ENCODE measurements at places on chromosomes 7 and 10. TPM values are rescaled to one million over a fixed set of nuclear protein-coding genes. Genes with fewer than 3 reads are reported as not detected.

EPHA1 gene
- 109 TPM for total RNA-seq

HHEX gene
- total RNA-seq, result 1.8 TPM

CYP2C19 gene
- not detected for total RNA-seq

AKR1D1 gene
- 0.31 TPM for total RNA-seq

ZNF12 gene
- total RNA-seq, result 19.4 TPM

PRLHR gene
- total RNA-seq, result not detected

LIPF gene
- not detected for total RNA-seq

GRCh38 chr7:101108961-101109360 lies 17.9 kb upstream of the SERPINE1 start:
- H3K27me3 ChIP-seq, result no peaks in the 10 kb centered on the region
- no peak for DNase-seq
- no peak overlapping the region for H3K4me3 ChIP-seq
- no peak overlapping the region for H3K27ac ChIP-seq

DNA sequence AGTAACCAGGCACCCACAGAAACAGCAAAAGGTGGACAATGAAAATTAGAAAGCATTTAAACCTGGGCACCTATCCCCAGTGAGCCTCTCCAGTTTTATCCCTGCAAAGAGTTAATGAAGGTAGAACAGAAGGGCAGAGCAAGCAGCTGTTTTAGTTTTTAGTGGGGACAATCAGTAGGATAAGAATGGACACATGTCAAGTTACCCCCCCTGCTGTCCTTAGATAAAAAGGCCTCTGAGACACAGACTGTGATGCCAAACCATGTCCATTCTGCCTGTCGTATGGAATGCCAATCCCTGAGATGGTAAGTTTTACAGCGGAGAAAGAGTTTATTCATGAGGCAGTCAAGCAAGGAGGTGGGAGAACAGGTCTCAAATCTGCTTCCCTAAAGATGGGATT lies 162.6 kb upstream of the AGR3 start:
- H3K36me3 ChIP-seq, result no peaks in the 10 kb centered on the region
- H3K27ac ChIP-seq, result no peak overlapping the region
- no peaks in the 10 kb centered on the region for H3K27me3 ChIP-seq
- no peak for DNase-seq

DNA sequence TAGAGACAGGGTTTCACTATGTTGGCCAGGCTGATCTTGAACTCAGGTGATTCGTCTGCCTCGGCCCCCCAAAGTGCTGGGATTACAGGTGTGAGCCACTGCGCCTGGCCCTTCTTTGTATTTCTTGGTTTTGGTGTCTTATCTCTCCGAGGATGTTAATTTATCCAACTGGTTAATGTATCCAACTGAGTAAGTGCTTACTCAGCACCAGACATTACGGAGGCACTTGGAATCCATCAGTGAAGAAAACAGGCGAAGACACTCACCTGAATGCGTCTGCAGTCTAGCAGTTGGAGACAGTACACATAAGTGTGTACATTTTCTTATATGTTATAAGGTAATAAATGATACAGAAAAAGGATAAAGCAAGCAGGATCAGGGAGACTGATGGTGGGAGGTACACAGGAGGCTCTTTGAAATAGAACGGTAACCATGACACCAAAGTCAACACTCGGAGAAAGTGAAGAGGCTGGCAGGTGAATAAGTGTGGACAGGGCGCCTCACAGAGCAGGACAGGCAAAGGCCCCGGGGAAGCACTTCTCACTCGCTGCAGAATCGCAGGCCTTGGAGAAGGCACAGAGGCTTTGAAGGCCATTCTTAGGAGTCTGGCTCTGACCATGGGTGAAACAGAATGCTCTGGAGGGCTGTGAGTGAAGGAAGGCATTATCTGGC lies 73.1 kb downstream of the LANCL2 start:
- no peaks in the 10 kb centered on the region for H3K27me3 ChIP-seq
- no peaks in the 10 kb centered on the region for H3K36me3 ChIP-seq
- H3K27ac ChIP-seq, result no peak overlapping the region
- H3K4me1 ChIP-seq, result no peaks in the 10 kb centered on the region
- no peak for DNase-seq
- no peak overlapping the region for H3K4me3 ChIP-seq

- no peak overlapping the region for H3K27ac ChIP-seq
- no peaks in the 10 kb centered on the region for H3K36me3 ChIP-seq
- H3K27me3 ChIP-seq, result no peaks in the 10 kb centered on the region
- H3K4me3 ChIP-seq, result no peak overlapping the region
- DNase-seq, result no peak
Measured at GRCh38 chr10:75546004-75546403, 114.6 kb downstream of the LRMDA start.

GRCh38 chr10:114498413-114499111 lies 94.3 kb upstream of the AFAP1L2 start:
- no peak for DNase-seq
- H3K4me1 ChIP-seq, result no peaks in the 10 kb centered on the region
- no peaks in the 10 kb centered on the region for H3K27me3 ChIP-seq
- no peak overlapping the region for H3K27ac ChIP-seq

GRCh38 chr7:133886797-133887196 lies 240.3 kb upstream of the LRGUK start:
- no peaks in the 10 kb centered on the region for H3K4me1 ChIP-seq
- peaks cover 3% of the 10 kb centered on the region for H3K36me3 ChIP-seq
- DNase-seq, result no peak
- no peak overlapping the region for H3K4me3 ChIP-seq
- H3K27me3 ChIP-seq, result no peaks in the 10 kb centered on the region
- no peak overlapping the region for H3K27ac ChIP-seq

DNA sequence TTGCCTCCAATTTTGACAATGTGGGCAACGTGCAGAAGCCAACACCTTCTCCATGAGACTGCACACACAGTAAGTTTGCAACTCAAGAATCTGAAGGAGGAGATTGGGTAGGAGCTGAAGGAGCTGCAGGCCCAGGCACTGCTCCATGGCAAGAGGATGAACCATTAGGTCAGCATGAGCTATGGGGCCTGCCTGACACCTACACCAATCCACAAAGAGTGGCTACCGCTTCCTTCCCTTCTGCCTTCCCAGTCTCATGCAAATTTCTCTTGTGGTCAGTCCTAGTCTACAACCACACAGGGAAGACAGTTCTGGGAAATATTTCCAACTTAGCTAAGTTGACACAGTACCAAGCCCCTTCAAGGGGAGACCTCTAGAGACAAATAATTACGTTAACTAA lies 142.0 kb upstream of the ADO start:
- no peaks in the 10 kb centered on the region for H3K4me1 ChIP-seq
- H3K4me3 ChIP-seq, result no peak overlapping the region
- H3K27ac ChIP-seq, result no peak overlapping the region
- no peak for DNase-seq
- peaks cover 5% of the 10 kb centered on the region for H3K36me3 ChIP-seq

DNA sequence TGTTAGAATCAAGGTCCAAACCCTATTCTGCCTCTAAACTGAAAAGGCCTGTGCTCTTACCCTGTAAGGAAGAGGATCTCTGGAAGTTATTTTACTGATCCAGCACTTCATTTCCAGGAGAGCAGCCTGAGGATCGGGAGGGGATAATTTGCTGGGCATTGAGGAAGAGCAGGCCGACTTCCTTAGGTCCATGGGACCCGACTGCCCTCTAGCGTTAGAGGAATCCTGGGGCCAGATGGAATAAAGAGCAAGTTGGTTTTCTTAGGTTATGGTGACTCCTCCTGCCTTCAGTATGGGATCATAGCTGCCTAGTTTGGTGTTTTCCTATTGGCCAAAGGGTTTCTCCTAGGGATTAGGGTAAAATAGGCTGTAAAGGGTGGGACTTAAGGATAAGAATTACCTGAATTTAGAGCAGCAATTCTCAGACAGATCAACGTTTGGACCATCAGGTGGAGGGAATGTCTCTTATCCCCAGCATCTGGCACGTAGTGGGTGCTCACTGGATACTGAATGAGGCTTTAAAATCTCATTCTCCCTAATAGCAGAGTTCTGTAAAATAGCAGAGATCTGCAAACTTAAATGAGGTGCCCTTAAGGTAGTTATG lies 40.0 kb upstream of the SORBS1 start:
- no peaks in the 10 kb centered on the region for H3K27me3 ChIP-seq
- no peak overlapping the region for H3K27ac ChIP-seq
- H3K4me3 ChIP-seq, result no peak overlapping the region
- H3K36me3 ChIP-seq, result peaks cover 2% of the 10 kb centered on the region
- peak; percentile 92 for DNase-seq

DNA sequence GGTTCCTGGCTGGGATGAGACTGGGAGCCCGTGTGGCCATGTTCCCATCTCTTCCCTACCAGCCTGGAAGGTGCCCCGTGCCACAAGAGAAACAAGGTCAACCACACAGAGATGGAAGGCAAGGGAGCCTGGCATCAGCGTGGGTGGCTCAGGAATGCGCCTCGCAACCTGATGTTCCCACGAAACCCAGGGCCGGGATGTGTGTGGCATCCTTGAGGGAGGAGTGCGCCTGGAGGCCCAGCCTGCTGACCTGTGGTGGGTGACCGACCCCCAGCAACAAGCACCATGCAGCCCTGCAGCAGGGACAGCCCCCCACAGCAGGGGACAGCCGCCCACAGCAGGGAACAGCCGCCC lies 267.2 kb downstream of the ELFN1 start:
- no peak overlapping the region for H3K27ac ChIP-seq
- H3K36me3 ChIP-seq, result peaks cover 12% of the 10 kb centered on the region
- no peaks in the 10 kb centered on the region for H3K27me3 ChIP-seq
- no peak for DNase-seq
- H3K4me3 ChIP-seq, result no peak overlapping the region
- H3K4me1 ChIP-seq, result no peaks in the 10 kb centered on the region

DNA sequence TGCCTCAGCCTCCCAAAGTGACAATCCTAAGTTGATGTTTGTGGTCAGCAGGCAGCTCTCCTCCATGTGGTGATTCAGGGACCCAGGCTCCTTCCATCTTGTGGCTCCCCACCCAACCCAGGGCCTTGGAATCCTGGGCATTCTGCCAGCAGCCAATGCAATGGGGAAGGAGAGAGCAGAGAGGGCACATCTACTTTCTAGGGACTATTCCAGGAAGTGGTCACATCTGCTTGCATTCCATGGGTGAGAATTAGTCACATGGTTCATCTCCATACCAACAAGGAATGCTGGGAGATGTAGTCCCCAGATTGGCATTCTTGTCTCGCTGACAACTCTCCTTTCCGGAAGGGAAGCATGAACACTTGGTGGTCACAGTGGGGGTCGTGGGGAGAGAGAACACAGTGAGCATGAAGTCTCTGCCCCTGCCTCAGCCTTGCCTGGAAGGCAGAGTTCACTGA lies 9.9 kb upstream of the SRRM3 start:
- DNase-seq, result peak; percentile 79
- H3K27me3 ChIP-seq, result no peaks in the 10 kb centered on the region
- H3K36me3 ChIP-seq, result peaks cover 3% of the 10 kb centered on the region

- no peaks in the 10 kb centered on the region for H3K36me3 ChIP-seq
- H3K27ac ChIP-seq, result no peak overlapping the region
- no peaks in the 10 kb centered on the region for H3K27me3 ChIP-seq
- H3K4me1 ChIP-seq, result no peaks in the 10 kb centered on the region
- DNase-seq, result no peak
- H3K4me3 ChIP-seq, result no peak overlapping the region
Measured at GRCh38 chr10:77090381-77091356, 546.9 kb downstream of the KCNMA1 start.

GRCh38 chr7:98864731-98865453 lies 4.9 kb downstream of the TMEM130 start:
- no peak overlapping the region for H3K27ac ChIP-seq
- DNase-seq, result no peak
- no peaks in the 10 kb centered on the region for H3K36me3 ChIP-seq
- no peaks in the 10 kb centered on the region for H3K4me1 ChIP-seq
- H3K4me3 ChIP-seq, result no peak overlapping the region

DNA sequence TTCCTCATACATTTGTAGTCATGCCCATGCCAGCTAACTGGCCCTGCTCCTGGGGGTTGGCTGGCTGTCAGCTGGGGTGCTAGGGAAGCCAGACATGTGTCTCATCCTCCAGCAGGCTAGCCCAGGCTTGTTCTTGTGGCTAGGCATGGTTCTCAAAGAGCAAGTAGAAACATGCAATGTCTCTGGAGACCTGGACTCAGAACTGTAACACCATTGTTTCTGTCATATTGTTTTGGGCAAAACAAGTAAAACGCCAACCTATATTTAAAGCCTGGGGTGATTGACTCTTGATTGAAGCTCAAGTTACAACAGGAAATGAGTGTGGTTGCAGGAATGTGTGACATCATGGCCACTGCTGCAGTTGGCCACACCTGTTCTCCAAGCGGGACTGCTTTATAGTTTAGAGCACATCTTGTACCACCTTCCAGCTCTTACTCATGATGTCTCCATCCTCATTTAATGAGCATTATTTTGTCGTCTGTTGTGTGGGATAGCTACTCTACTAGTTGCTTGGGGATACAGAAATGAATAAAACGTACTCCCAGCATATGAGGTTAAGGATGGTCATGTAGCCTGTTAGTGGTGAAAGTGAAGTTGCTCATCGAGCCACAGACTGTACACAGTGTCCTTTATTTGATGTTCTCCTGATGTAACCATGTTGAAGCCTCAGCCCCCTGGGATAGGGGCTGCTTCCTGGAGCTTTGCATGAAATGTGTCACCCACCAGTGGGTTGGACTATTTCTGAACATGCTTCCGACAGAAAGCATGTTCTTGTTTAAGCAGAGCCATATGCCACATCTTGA lies 168.4 kb downstream of the SORCS3 start:
- peaks cover 2% of the 10 kb centered on the region for H3K4me1 ChIP-seq
- H3K36me3 ChIP-seq, result peaks cover 2% of the 10 kb centered on the region
- no peak overlapping the region for H3K4me3 ChIP-seq
- H3K27ac ChIP-seq, result no peak overlapping the region

- 0 out of 2 replicates have a peak, but pooled peaks cover 2% of the 10 kb centered on the region for H3K36me3 ChIP-seq
- H3K4me1 ChIP-seq, result no peaks in the 10 kb centered on the region
- no peak for DNase-seq
- no peaks in the 10 kb centered on the region for H3K27me3 ChIP-seq
- no peak overlapping the region for H3K27ac ChIP-seq
Measured at GRCh38 chr7:55502124-55502857, 70.0 kb downstream of the VOPP1 start.

DNA sequence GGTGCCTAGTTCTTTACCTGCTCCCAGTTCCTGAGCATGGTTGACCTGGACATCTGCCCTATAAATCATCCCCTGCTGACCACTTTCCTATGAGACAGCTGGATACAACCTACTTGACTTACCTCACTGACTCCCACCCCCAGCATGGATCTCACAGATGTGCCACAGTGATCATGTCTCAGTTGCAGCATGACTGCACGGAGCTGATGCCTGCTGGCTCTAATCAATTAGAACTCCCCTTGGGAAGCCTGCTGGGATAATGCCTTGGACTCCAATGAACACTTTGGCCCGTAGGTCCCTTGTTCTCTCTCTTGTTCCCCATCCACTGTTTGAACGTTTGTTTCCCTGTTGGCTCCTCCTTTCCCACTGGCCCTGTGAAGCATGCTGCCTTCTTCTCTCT lies 271.2 kb upstream of the IGFBP3 start:
- H3K36me3 ChIP-seq, result no peaks in the 10 kb centered on the region
- no peaks in the 10 kb centered on the region for H3K4me1 ChIP-seq
- H3K4me3 ChIP-seq, result no peak overlapping the region
- no peak for DNase-seq
- H3K27me3 ChIP-seq, result no peaks in the 10 kb centered on the region
